Activated CD4-positive, alpha-beta T cell treated with anti-CD3 and anti-CD28 coated beads, Interleukin-2, amount 50 U/mL, for 1 hour (primary cell): ENCODE measurements at places on chromosomes 5 and 9.

GRCh38 chr5:107574287-107574686, 96.5 kb downstream of the EFNA5 start:
- no peak for DNase-seq

GRCh38 chr5:168153876-168154270, 137.6 kb upstream of the WWC1 start:
- DNase-seq = no peak

GRCh38 chr9:73701415-73702057, 549.9 kb downstream of the ANXA1 start:
- no peak for DNase-seq

DNA sequence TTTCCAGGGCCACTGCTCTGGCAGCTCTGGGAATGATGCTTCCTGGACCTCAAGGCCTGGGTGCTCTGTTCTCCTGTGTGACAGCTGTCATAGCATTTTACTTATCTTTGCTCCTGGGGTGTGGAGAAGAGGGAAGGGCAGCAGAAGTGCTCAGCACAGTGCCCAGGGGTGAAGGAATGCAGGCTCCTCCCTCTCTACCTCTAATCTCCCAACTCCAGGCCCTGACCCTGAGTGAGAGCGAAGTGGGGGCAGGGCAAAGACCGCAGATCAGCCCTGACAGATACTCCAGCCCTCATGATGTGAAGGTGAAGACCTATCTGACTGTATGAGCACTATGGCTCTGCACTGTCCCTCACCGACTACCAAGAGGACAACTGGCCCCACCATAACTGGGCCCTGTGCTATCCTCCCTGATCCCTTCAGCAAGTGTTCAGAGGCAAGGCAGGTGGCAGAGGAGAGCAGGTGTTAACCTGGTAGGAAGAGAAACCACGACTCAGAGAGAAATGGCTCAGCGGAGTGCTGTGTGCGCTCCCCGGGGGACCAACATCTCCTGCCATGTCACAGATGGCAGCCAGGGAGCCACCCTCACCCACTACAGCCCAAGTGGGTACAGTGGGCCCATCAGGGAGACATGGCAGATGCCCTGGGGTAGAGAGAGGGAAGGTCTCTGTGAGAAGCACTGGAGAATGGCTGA, 16.8 kb downstream of the ACSL6 start:
- DNase-seq = no peak

GRCh38 chr5:1016036-1016435, 7.4 kb downstream of the NKD2 start:
- no peak for DNase-seq

DNA sequence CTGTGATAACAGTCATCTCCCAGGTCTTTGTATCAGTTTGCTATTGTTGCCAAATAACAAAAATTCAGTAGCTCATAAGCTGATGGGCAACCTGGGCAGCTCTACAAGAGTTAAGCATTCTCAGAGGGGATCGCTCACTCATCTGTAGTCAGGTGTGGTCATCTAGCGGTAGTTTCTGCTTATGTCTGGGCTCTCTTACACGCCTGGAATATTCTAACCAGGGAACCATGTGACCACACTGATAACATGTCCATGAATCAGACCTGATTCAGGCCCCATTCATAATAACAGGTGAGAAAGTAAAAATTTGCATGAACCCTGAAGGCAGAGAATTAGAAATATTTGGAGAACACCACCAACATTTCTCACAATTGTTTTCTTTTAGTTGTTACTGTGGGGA, 576.1 kb downstream of the SLCO4C1 start:
- DNase-seq = no peak

DNA sequence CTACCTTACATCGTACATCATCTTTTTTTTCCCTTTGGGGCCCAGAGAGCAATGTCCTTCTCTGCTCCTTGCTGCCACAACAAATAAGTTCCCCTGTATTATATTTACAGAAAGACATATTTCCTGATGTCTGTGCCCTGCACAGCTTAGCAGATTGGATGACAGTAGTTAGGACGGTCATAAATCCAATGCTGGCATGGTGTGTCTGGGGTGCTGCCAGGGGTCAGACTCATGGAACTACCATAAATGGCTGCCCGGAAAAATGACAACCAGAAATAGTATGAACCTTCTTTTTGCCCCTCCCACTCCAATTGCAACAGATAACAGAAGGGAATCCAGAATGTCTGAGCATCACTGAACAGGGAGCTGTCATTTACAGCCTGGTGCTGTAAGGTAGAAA, 511.1 kb downstream of the PSAT1 start:
- DNase-seq = no peak

DNA sequence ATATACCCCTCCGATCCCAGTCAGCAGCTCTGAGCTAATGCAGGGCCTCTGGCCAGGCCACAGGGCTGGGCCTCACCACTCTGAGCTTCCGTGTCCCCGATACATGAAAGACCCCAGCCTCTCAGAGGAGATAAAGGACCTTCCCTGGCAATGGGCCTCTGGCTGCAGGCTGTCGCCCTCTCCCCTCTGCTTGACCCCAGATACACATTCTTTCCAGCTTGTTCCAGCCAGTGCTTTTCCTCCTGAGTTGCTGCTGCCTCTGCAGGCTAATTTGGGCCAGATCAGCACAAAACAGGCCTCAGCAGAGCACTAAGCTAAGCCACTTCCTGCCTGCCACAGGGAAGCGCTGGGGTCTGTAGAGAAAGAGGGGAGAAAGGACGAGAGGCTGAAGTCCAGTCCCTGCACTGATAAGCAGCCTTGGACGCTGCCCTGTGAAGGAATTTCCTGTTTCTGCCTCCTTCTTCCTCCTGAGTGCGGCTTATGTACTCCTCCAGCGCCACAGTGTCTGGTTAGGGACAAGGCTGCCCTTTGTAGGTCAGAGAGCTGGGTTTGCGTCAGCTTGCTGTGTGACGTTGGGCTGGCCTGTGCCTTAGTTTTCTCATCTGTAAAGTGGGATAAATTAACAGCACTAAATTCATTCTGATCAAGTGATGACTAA, 73.0 kb upstream of the IL17B start:
- DNase-seq = no peak

GRCh38 chr9:109110329-109111021, 9.3 kb downstream of the TMEM245 start:
- DNase-seq = no peak

GRCh38 chr5:133655966-133656365, 43.6 kb upstream of the FSTL4 start:
- no peak for DNase-seq

GRCh38 chr9:110308633-110309038, 29.0 kb downstream of the TXNDC8 start:
- DNase-seq = no peak

DNA sequence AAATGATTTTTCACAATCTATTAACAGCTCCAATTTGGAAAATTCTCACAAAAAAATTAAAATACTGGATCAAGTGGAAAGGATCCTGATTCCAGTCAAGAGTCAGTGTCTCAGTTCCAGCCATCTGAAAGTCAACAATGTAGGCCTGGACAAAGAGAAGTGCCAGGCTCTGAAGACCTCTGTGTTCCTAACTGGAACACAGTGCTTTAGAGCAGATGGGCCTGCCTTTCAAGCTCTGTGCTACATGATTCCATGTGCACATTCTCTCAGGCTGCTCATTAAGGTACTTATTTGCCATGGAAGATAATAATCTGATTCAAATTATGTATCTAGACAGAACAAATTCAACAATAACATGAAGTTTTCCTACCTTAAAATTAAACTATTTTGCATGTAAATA, 30.2 kb upstream of the ALDH1A1 start:
- DNase-seq = no peak

DNA sequence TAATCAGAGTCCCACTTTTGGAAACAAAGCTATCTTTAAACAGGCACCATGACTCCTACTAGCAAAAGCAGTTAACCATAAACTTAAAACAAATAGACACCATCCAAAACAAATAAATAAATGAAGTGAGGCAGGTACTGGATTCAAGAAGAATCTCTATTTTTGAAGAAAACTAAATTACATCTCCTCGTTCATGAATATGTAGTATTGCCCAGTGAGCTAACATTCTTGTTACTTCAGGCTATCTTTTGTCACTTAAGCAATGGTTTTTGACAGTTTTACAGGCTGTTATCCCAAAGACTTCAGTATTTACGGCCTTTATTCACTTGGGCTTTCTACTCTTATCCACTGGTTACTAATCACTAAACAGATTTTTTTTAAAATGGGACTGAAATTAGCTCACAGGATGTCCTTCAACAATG, 242.5 kb downstream of the MLLT3 start:
- no peak for DNase-seq

DNA sequence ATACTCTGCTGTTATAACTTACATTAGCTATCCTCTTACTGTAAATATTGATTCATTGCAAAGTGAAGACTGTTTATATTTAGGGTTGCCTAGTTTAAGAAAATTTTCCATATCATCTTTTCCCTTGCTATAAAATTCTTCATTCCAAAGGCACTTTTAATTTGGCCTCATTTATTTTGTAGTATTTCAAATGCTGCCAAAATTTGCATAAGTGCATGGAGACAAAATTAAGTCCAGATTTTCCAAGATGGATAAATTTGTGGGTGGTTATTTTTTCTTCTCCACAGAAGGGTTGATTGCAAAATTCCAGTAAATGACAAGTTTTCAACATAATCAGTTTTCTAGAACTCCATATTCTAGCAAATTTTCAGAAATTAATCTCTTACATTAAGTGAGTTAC, 141.5 kb upstream of the MTAP start:
- no peak for DNase-seq

GRCh38 chr5:116152169-116152568, 67.3 kb downstream of the COMMD10 start:
- DNase-seq = no peak

DNA sequence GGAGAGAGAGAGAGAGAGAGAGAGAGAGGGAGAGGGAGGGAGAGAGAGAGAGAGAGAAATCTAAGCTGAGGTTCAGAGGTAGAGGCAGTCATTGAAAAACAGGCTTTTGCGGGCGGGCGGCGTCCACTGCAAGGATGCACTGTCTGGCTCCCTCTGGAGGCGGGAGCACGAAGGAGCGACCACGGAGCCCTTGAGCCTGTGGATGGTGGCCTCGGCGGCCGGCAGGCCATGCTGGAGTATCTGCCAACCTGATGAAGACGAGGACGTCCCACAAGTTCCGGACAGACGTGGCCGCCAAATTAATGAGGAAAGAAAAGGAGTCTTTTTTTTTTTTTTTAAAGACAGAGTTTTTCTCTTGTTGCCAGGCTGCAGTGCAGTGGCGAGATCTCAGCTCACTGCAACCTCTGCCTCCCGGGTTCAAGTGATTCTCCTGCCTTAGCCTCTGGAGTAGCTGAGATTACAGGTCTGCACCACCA, 2.2 kb upstream of the CCDC125 start:
- DNase-seq = peak; percentile 77

GRCh38 chr9:133664173-133665050, 28.2 kb downstream of the DBH start:
- no peak for DNase-seq

- DNase-seq = no peak
Measured at GRCh38 chr9:89304834-89305188, 6.2 kb upstream of the CKS2 start.

DNA sequence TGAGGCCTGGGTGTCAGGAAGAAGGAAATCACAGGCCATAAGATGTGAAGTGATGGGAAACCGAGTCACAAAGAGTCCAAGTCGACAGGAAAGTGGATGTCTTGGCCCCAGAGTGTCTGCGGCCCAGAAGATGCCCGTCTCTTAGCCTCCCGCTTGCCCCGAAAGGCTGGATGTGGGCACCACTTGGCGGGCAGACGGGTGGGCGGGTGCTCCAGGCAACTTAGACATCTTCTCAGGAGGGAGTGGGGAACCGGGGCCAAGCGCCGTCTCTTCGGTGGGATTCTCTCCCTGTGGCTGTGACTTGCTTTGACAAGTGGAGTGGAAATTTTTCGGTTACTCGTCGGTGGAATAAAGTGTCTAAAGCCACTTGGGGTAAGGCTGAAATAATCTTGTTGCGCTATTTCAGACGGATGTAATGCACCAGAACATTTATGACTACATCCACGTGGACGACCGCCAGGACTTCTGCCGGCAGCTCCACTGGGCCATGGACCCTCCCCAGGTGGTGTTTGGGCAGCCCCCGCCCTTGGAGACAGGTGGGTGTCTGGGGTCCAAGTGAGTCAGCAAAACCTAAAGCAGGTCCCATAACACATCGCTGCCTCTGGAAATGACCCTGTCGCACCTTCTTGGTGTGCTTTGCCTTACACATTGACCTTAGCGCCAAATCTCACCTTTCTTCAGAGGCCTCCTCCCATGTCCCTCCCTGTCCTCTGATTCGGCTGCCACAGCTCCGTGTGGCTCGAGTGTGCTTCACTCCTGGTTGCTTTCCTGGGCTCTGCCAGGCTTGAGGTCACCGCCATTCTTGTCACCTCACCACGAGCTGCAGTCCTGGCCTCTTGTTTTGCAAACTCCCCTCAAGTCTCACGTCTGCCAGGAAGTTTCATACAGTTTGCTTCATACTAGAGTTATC, 20.4 kb upstream of the EXOC3 start:
- DNase-seq = no peak

GRCh38 chr9:14372437-14373335, 58.7 kb upstream of the NFIB start:
- no peak for DNase-seq

- no peak for DNase-seq
Measured at GRCh38 chr5:50967009-50967562, 300.6 kb downstream of the PARP8 start.

DNA sequence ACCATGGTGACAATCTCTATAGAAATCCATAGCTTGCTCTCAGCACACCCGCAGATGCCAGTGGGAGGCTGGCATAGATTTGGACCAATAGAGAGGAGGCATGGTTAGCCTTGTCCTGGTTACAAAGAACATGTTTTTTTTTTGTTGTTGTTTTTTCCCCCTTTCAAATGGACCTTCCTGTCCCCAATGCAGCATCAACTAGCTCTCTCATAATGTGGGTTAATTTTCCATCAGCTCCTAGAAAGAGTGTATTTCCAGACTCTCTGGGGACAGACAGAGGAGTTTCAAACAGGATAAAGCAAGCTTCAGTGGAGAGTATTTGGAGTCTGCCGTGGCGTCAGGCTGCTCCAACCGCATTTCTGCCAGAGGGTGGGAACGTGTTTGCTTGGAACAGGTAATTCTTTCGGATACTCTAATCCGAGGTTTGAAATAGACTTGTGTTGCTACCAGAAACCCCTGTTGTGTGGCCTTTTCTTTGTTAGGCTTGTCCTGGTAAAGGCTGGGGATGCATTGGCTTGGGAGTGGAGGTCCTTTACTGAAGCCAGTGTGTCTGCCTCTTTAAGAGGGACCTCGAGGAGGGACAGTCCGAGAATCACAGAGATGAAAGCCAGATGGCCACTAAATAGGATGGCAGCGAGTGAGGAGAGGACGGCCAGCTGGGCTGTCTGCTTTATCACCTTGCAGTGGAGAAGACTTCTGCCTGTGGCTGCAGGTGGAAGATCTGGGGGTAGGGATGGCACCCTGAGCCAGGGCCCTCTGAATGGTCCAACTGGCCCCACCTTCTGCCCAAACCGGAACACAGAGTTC, 130.5 kb upstream of the CPEB4 start:
- DNase-seq = no peak
